ENCODE measurements at places on chromosomes 12 and 14. TPM values are rescaled to one million over a fixed set of nuclear protein-coding genes. Genes with fewer than 3 reads are reported as not detected.

The CMKLR1 gene
- total RNA-seq = not detected

The WASHC3 gene
- total RNA-seq = 54.8 TPM

The RD3L gene
- not detected for total RNA-seq

The FAM181A gene
- total RNA-seq = not detected

The SLCO1B1 gene
- not detected for total RNA-seq

The TAS2R46 gene
- total RNA-seq = 0.94 TPM

The ART4 gene
- not detected for total RNA-seq

The B4GALNT1 gene
- total RNA-seq = 0.33 TPM

The MTHFD1 gene
- total RNA-seq = 129 TPM

The AP5M1 gene
- total RNA-seq = 45.6 TPM

The AKAP3 gene
- total RNA-seq = 2.3 TPM

The ARHGDIB gene
- 1,398 TPM for total RNA-seq

The LRRC10 gene
- total RNA-seq = not detected

The AMDHD1 gene
- total RNA-seq = 0.40 TPM

The NOVA1 gene
- not detected for total RNA-seq

The FERMT2 gene
- total RNA-seq = 0.17 TPM

The SLC41A2 gene
- total RNA-seq = 1.2 TPM

The B3GNT4 gene
- total RNA-seq = 2.1 TPM

The KNTC1 gene
- 89.9 TPM for total RNA-seq

The FOXG1 gene
- total RNA-seq = not detected

The KRT75 gene
- total RNA-seq = not detected

The INSM2 gene
- total RNA-seq = not detected
